ENCODE measurements at places on chromosomes 3 and 15. TPM values are rescaled to one million over a fixed set of nuclear protein-coding genes. Genes with fewer than 3 reads are reported as not detected.
A peak's percentile ranks its signal among the peaks of the same experiment; 100 is the strongest.

Gene BCHE
- total RNA-seq: not detected

DNA sequence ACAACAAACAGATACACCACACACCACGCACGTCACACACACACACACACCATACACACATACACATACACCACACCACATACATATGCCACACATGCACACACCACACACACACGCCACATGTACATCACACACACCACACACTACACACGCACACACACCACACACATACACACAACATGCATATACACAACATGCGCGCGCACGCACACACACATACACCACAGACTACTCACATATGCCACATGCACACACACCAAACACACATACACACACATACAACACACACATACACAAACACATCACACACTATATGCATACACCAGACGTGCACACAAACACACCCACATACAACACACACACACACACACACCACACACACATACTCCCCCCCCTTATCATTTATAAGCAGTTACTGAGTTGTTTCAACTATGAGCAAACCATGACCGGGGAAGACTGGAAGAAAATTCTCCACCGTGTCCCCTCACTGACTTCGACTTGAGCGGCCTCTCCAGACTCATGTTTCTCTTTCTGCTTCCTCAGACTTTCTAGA, 126.7 kb upstream of the IQSEC1 start:
- no peak for DNase-seq
- no peaks in the 10 kb centered on the region for H3K27me3 ChIP-seq
- no peak overlapping the region for H3K4me3 ChIP-seq
- peaks cover 15% of the 10 kb centered on the region for H3K4me1 ChIP-seq
- no peak overlapping the region for H3K27ac ChIP-seq

GRCh38 chr15:79923079-79923514, 26.3 kb upstream of the MTHFS start:
- H3K36me3 ChIP-seq: peaks cover 20% of the 10 kb centered on the region
- H3K4me1 ChIP-seq: 0 out of 2 replicates have a peak, but pooled peaks cover 8% of the 10 kb centered on the region
- peak overlapping the region; percentile 67 for H3K27ac ChIP-seq
- no peaks in the 10 kb centered on the region for H3K27me3 ChIP-seq
- DNase-seq: peak; percentile 39

Gene C15orf62
- total RNA-seq: 0.23 TPM

GRCh38 chr15:36545467-36545992, 33.9 kb upstream of the CDIN1 start:
- no peaks in the 10 kb centered on the region for H3K27me3 ChIP-seq
- no peak for DNase-seq
- no peaks in the 10 kb centered on the region for H3K36me3 ChIP-seq

GRCh38 chr15:100338247-100338646, 3.5 kb downstream of the ADAMTS17 start:
- H3K36me3 ChIP-seq: no peaks in the 10 kb centered on the region
- no peaks in the 10 kb centered on the region for H3K27me3 ChIP-seq
- no peak overlapping the region for H3K27ac ChIP-seq
- no peak for DNase-seq
- H3K4me3 ChIP-seq: no peak overlapping the region

GRCh38 chr3:171838218-171838720, 4.9 kb upstream of the TMEM212 start:
- no peaks in the 10 kb centered on the region for H3K27me3 ChIP-seq
- H3K36me3 ChIP-seq: no peaks in the 10 kb centered on the region
- H3K4me3 ChIP-seq: no peak overlapping the region
- H3K4me1 ChIP-seq: peaks cover 9% of the 10 kb centered on the region

DNA sequence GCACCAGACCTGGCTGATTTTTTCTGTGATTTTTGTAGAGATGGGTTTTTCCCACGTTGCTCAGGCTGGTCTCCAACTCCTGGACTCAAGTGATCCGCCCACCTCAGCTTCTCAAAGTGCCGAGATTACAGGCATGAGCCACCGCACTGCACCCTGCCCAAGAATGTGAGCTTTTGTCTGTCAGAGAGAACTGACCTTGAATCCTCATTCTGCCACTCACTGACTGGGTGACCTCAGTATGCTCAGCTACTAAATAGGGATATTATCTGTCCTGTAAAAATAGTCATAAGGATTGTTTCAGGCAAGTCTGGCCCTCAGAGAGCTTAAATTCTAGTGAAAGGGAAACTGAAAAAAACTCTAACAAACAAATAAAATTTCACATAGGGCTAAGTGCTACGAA, 2.1 kb upstream of the RFT1 start:
- no peaks in the 10 kb centered on the region for H3K27me3 ChIP-seq
- no peak for DNase-seq
- no peak overlapping the region for H3K27ac ChIP-seq
- H3K4me3 ChIP-seq: no peak overlapping the region
